ENCODE measurements at places on chromosomes 3 and 15.
A peak's percentile ranks its signal among the peaks of the same experiment; 100 is the strongest.

DNA sequence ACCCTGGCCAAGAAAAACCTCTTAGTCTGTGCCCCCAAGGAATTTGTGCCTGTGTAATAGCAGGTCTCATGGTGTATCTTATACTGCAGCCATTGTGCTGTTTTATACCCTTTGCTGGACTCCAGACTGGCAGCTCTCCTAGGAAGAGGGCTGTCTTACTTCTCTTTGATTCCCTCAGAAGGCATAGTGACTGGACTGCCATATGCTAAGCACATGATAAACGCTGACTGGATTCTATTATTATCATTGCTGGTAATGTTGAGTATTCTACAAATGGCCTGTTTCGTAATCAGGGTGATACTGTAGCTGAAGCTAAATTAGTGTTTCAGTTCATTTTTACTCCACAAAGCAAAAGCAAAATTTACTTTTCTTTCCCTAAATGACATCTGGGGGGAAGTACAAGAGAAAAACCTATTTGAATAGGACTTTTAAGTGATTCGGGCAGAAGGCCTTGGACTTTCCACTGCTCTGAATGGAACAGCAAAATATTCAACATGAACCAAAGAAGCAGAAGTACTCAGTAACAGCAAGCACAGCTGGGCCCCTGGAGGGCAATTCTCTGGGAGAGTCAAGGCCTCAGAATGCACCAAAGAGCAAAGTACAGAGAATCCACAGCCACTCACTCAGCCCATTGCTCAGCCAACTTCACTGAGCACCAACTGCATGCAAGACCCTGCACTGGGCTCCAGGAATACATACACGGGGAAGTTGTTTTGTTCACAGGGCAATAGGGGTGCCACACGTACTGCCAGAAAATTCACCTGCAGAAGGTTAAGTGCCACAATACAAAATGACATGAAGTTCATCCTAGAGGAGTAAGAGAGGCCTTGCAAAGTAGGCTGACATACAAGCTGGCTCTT, 7.9 kb upstream of the BCL2A1 start:
- no peak for DNase-seq

GRCh38 chr15:57376696-57377477, 582 bp downstream of the CGNL1 start:
- DNase-seq: peak; percentile 13

DNA sequence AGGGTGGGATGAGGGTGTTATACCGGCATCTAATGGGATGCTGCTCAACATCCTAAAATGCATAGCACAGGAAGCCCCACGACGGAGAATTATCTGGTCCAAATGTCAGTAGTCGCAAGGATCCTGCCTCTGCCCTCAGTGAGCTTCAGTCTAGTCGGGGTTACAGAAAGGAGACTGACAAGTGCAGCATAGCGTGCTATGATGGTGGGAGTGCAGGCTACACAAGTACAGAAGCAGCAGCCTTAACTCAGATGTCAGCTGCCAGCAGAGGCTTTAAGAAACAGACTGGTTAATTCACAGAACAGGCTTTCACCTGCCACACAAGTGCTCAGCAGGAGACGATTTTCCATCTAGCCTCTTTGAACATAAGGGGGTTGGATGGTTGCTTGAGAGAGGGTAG, 6.9 kb downstream of the LRRN1 start:
- no peak for DNase-seq

- no peak for DNase-seq
These were observed 2.5 kb upstream of the TBC1D21 start for GRCh38 chr15:73870700-73871408.

DNA sequence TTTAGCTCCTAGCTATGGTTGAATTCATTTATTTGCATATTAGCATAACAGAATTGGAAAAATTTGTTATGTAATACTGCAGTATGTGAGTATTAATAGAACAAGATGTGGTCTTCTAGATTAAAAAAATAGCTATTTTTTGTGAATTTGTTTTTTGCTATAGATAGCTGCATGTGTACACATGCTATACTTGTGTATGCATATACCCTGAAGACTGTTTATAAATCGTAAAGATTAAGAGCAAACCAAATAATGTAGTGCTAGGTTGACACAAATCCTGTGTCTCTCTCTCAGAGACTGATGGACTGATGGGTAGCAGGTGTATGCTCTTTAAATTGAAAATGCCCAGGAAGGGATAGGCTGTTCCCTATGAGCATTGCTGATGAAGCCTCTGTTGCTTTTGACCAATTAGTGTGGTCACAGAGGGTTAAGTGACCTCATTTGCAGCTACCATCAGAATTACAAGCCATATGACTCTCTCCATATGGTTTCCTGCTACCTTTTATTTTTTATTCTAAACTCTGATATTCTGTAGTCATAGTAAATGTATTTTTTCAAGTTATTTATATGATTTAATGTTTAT, 9.0 kb downstream of the PLCL2 start:
- no peak for DNase-seq

- peak; percentile 87 for DNase-seq
These were observed 1.5 kb downstream of the MEGF11 start for GRCh38 chr15:66251790-66252684.

DNA sequence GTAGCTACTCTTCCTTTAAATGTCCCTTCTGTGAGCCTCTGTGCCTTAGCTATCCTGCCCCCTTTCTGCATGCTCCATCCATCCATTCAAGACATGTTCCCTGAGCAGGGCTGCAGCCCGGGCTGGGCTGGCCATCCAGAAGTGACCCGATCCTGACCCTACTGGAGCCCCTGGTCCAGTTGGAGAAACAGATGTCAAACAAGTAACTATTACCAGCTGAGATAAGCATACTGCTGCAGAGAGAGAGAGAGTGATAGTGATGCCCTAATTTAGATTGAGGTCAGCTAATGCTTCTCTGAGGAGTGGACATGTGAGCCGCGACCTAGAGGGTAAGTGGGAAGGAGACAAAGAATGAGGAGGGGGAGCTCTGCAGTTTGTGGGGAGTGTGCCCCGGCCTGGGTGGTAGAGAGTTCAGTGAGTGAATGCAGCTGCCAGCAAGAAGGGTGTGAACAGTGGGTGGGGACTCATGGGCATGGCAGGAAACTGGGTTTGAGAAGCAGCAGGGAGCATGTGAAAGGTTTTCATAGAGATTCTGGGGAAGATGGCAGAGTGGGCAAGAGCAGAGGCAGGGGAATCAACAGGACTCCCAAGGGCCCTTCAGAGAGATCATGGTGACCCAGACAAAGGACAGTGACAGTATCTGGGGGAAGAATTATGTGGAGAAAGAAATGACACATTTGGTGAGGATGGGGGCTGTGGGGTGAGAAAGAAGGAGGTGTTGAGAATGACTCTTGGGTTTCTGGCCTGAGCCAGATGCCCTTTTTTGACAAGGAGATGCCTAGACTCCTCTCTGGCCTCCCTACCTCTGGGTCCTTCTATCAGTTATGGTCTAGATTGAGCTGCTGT, 44.9 kb downstream of the CHCHD6 start:
- no peak for DNase-seq

- peak; percentile 27 for DNase-seq
These were observed 20.0 kb upstream of the PRR23E start for GRCh38 chr3:127172781-127173515.

- DNase-seq: no peak
These were observed 233.7 kb downstream of the OCA2 start for GRCh38 chr15:27865323-27865922.

GRCh38 chr15:37550360-37551024, 383.9 kb upstream of the TMCO5A start:
- DNase-seq: no peak

DNA sequence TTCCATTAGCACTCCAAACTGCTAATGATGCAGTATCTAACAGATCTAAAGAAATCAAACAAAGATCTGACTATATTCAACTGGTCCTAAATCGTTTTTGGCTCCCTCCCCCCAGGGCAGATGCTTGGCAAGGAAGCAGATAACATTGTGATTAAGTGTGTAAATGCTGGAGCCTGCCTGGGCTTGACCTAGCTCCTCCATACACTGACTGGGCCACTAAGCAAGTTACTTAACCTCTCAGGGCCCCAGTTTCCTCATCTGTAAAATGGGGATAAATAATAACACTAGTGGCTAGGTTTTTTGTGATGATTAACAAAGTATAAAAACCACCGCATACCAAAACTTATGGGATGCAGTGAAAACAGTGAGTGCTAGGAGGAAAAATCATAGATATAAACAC, 9.2 kb downstream of the EID1 start:
- DNase-seq: no peak

- DNase-seq: no peak
These were observed 33.4 kb downstream of the LINGO1 start for GRCh38 chr15:77599357-77599756.

DNA sequence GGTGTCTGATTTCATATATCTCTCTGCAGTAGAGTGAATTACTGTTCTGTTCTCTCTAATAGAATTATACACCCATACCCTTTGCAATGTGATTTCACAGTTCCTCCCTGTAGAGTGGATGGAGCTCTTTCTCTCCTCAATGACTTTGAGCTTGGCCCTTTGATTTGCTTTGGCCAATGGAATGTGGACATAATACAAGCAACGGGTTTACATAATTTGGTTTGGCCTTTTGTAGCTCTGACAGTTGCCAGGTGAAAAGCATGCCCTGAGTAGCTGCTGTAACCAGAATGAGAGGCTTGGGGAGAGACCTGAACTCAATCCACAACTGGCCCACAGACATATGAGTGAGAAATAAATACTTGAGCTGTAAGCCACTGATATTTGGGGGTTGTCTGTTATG, 32.1 kb downstream of the ZDHHC23 start:
- DNase-seq: no peak

DNA sequence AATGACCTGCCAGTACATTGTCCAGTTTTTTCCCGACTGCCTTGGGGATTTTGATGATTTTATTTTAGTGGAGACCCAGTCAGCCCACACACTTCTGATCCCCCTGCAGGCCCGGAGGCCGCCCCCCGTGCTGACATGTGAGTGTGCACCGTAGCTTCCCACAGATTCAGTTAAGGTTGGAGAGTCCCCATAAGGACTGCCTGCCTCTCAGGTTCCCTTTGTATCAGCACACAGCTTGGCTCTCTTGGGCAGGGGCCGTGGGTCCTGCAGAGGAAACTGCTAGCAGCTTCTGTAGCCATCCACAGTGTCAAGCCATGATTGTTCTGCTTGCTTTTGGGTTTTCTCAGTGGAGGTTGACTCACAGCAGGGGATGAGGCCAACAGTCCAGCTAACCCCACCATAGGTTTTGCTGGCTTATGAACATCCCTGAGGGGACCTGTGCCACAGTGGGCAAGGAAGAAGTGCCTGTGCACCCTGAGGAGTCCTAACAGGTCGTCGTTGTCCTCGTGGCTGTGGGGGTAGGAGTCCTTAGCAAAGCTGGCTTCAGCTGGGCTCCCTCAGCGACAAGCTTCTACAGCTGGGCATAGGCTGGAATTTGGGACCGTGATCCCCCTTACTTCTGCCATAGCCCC, 46.4 kb downstream of the DLEC1 start:
- no peak for DNase-seq

GRCh38 chr3:197495059-197495455, 60.7 kb downstream of the BDH1 start:
- no peak for DNase-seq

- no peak for DNase-seq
These were observed 19.5 kb downstream of the COPS2 start for GRCh38 chr15:49135911-49136310.

DNA sequence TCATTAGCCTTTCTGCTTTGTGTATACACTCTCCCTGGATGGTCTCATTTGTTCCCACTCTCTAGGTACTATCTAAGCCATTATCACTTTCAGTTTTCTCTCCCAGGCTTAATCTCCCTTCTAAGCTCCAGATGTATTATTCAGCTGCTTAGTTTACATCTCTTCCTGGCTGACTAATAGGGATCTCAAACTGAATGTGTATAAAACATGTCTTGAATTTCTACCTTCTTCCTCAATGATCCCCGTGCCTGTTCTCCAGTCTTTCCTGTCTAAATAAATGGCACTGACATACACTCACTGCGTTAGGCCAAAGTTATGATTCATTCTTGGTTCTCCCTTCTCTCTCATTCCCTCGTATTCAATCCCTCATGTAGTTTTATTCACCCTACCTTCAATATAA, 127.3 kb downstream of the NR2F2 start:
- no peak for DNase-seq

DNA sequence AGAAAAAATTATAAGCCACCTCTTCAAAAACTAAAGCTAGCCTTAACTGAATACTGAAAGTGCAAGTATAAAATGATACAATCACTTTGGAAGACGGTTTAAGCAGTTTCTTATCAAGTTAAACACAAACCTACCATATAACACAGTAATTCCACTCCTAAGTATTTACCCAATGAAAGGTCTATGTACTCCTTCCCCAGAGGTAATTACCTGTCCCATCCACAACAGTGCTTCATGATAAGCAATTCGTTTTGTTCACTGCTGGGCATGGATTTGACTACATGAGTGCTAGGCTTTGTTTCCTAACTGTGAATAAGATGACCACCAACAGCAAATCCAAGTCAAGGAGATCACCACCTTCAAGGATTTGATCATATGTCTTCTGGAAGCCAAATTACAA, 4.3 kb downstream of the COX5A start:
- no peak for DNase-seq

DNA sequence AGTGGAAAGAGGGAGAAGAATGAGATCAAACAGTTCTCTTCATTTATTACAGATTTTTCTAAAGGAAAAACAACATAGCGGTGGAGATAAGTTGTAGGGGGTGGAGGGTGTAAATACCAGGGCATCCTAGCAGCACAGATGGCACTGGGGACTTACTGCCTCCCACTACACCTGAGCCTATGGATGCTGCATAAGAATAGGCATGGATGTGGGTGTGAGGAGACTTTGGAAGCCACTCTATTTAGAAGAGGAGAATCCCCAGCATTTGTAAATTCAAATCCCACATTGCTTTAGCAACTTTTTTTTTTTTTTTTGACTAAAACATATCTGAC, 27.4 kb upstream of the IL1RAP start:
- no peak for DNase-seq

DNA sequence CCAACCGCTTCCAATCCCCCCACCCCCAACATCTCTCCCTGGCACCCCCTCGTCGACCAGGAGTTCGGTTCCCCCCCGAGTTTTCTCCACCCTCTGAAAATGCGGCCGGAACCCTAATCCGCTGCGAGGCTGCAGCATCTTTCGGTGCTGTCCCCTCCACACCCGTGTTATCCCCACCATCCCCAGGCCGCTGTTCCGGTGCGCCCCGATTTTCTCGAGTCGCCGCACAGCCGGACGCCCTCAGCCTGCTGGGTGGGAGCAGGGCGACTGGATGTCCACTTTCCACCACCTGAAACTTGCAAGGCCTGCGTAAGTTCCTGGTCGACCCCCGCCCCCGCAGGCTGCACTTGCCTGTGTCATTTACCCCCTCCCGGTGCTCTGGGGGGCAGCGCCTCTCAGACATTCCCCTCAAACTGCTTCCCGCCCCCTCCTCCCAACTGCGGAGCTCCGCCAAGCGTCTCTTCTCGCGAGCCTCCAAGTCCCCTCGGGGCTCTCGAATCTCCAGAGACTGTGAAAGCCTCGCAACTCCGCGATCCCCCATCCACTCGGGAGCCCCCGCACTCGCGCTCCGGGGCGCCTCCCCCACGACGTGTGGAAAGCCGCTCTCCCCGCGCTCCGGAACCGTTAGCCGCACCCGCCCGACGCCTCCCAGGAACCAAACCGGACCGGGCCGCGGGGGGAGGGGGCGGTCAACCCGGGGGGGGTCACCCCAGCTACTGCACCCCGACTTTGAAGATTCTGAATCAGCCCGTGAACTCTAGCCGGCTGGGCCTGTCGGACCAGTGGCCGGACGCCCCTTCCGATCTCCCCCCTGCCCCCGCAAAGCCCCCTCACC, 566 bp downstream of the ETV5 start:
- peak; percentile 24 for DNase-seq

All from HEK293T (cell line).